Right lobe of liver (tissue), 6 donors: ENCODE measurements at places on chromosomes 7 and 10.
A peak's percentile ranks its signal among the peaks of the same experiment; 100 is the strongest.

GRCh38 chr10:71818674-71819260 is 32.3 kb downstream of the PSAP start:
- no peak for DNase-seq

- DNase-seq: no peak
These were observed 29.2 kb downstream of the VWC2 start for GRCh38 chr7:49802600-49802999.

GRCh38 chr10:121566755-121567154 is 31.5 kb downstream of the FGFR2 start:
- DNase-seq: no peak

- no peak for DNase-seq
These were observed 109.4 kb upstream of the PDE1C start for GRCh38 chr7:32179567-32179966.

- DNase-seq: peak; percentile 71
These were observed 589 bp downstream of the LDB1 start for GRCh38 chr10:102119417-102120141.

- DNase-seq: no peak
These were observed 54.3 kb downstream of the ASB13 start for GRCh38 chr10:5611899-5612680.

- no peak for DNase-seq
These were observed 36.8 kb downstream of the CADPS2 start for GRCh38 chr7:122849322-122849956.

GRCh38 chr10:33195608-33196376 is 138.7 kb downstream of the NRP1 start:
- DNase-seq: no peak

DNA sequence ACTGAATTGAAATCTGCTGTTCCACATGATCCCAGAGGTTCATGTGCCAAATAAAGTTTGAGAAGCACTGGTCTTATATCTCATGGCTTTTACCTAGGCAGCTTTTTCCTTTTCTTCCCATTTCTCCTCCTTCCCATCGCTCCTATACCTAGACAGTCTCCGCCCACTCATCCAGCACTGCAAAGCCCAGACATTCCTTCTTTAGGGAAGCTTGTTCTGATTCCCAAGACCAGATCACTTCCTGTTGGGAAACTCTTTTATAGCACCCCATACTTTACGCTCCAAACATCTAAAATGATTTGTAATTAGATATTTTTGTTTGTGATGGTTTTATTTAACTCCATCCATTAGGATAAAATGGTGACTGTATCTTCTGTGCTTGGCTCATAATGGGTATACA is 75.9 kb downstream of the BMPER start:
- DNase-seq: no peak

- no peak for DNase-seq
These were observed 87.0 kb downstream of the ADD3 start for GRCh38 chr10:110094786-110095185.

- DNase-seq: no peak
These were observed 117.9 kb upstream of the MACROH2A2 start for GRCh38 chr10:69934768-69935167.

DNA sequence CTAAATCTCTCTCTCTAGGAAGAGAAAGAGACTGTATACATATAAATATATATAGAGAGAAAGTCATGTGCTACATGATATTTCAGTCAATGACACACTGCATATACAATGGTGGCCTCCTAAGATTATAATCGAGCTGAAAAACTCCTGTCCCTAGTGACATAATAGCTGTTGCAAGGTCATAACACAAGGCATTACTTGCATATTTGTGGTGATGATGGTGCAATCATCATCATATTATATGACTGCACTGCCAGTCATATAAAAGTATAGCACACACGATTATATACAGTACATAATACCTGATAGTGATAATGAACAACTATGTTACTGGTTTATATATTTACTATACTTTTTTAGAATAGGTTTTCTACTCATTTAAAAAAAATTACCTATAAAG is 316.7 kb downstream of the FGFR2 start:
- DNase-seq: no peak

DNA sequence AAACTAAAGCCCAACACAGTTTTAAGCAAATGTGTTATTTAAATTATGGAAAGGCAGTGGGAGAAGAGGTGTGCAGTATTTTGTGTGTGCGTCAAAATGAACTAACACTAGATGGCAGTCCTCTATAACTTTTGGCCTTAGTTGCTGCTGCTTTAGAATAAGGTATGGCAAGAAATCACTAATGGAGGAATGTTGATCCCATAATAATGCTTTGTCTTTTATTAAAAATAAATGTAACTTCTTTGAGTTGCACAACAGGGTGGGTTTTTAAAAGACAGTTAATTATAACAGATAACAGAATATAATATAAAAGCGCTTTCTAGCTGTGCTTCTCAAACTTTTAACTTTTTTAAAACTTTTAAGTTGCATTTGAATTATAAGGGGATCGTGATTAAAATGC is 56.4 kb downstream of the BBS9 start:
- DNase-seq: no peak

DNA sequence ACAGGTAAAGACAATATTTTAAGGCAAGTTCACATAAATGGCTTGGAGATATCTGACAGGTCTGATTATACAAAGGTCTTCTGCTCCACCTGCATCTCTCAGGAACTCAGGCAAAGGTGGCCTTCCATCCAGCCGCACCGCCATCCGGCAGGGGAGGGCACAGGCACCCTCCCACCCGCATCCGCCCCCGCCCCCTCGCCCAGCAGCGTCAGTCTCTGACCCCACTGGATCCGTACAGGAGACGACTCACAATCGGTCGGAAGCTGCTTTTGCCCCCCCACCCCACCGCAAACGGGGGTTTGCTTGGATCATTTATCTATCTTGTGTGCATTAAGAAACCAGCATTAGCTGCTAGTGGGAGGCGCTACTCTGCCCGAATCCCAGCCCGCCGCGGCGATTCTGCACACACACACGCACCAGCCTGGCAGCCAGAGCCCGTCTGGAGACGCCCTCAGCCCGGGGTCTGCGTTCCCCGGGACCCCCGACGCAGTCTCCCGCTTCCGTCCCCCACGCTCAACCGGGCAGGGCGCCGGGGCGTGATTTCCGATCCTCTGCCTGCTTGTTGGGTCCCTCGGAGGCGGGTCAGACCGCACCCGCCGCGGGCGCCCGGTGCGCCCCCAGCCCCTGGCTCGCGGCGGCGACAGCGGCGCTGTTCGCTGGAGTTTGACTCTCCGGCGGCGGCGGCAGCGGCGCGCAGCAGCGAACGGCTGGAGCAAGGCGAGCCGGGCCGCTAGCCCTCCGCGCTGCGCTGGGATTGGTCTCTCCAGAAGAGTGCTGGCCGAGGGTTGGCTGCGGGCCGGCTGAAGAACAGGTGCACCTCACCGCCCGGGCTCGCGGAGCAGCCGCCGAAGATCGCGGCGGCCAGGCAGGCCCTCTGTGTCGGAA is 820 bp upstream of the NRG3 start:
- peak; percentile 76 for DNase-seq

- DNase-seq: no peak
These were observed 18.1 kb upstream of the PAXIP1 start for GRCh38 chr7:155020996-155021395.

GRCh38 chr10:78134773-78135306 is 101.2 kb downstream of the RPS24 start:
- DNase-seq: no peak

DNA sequence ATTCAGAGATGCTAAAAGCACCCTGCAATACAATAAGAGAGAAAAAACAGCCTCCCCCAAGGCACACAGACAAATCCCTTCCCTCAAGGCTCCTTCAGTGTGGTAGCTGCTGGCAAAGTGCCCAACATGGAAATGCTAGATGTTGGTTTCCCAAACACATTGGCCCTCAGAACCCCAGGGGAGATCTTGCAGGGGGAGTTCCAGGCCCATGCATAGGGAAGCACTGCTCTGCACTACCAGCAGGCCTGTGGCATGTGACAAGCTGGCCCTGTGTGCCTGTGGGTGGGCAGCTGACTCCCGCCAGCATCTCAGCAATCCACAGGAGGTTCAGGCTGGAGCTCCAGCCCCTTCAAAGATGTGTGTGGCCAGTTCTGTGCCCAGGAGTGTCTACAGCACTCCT is 16.8 kb upstream of the CSGALNACT2 start:
- DNase-seq: peak; percentile 37

- no peak for DNase-seq
These were observed 3.2 kb downstream of the ZNF316 start for GRCh38 chr7:6640246-6640721.

DNA sequence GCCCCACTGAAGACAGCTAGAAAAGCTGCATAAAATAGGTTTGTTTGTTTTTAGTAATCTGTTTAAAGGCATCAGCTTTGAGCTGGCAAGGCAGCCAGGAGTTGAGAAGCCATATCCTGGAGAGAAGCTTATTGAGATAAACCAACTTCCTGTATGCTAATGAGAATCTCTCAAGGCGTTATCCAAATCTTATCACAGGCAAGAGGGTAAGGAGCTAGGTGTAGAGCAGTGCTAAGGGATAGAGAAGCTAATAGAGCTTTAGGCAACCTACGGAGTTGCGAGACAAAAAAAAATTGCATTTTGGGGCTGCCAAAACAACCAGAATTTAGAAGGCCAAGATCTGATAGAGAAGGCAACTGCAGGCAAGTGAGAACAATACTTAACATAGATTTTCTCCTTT is 641.6 kb downstream of the SH2D4B start:
- DNase-seq: no peak

- no peak for DNase-seq
These were observed 33.7 kb upstream of the CSTF2T start for GRCh38 chr10:51733057-51733456.

GRCh38 chr7:17546592-17546991 is 248.1 kb downstream of the AHR start:
- no peak for DNase-seq

DNA sequence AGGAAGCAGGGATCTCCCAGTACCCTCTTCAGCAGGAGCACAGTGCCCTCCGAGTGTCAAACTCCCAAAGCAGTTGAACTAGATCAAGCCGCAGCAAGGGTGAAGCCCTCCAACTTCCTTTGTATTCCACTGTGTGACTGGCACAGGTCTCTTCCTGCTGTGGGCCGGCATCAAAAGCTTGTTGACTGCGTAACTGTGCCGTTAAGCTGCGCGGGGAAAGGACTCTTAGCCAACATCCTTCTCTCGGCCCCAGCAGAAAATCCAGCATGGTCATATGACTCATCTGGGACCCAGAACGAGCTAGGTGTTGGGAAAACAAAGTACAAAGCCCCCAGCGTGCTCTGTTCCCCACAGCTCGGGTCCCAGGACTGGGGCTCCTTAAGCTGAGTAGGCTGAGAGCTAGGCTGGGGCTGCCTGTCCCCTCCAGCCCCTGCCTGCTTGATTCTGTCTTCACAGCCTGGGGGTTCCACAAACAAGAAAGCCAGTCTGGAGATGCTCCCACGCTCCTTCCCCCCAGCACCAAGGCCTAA is 52.2 kb downstream of the COL17A1 start:
- DNase-seq: no peak

DNA sequence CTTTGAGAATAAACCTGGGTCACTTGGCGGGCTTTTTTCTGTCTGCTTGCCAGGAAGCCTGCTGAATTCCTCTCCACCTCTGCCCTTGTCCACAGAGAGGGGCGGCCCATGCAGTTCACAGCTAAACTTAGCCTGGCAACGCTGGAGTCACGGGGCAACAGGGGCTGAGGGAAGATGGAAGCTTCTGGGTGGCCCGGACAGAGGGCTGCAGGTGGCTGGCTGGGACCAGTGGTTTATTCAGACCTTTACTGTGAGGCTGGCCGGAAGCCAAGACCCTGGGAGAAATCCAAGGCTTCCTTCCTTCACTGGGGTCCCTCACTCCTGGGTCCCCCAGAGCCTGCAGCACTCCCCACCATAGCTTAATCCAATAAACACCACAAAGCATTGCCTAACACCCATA is 17.0 kb downstream of the ITPRIP start:
- peak; percentile 34 for DNase-seq

DNA sequence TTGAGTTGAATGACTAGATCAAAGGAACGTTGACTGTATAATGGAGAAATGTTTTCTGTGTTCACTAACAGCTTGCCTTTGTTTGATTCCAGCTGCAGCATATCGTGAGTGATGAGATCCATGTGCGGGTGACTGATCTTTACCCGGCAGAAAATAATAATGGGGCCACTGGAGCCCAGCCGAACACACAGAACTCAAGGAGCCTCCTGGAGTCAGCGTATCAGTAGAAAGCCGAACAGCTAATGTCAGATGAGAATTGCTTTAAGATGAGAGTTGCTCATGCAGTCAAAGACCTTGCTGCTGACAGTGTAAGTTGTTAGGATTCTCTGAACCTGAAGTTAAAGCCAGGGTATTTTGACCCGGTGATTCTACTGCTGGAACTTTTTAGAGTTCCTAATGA is 34.3 kb upstream of the MTPAP start:
- no peak for DNase-seq

GRCh38 chr7:3860932-3861331 is 559.9 kb downstream of the SDK1 start:
- DNase-seq: no peak

GRCh38 chr10:29631049-29631339 is 3.8 kb downstream of the SVIL start:
- peak; percentile 39 for DNase-seq

- DNase-seq: no peak
These were observed 21.4 kb downstream of the LRRC17 start for GRCh38 chr7:102934239-102934638.

DNA sequence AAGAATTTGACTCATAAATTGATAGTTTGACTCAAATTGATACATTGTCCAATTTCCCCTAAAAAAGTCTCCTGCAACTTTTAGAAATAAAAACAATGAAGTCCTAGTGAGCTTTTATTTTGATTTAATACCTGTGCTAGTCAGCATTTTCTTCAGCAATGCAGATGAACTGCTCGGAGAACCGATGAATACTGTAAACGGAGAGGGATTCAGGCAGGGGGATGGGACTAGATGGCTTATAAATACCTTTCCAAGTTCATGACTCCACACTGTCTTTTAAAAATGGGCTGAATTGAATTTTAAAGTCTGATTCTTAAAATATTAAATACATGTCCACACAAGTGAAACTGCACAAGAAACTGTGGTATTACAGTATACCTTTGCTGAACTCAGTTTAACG is 12.7 kb downstream of the EEPD1 start:
- no peak for DNase-seq

DNA sequence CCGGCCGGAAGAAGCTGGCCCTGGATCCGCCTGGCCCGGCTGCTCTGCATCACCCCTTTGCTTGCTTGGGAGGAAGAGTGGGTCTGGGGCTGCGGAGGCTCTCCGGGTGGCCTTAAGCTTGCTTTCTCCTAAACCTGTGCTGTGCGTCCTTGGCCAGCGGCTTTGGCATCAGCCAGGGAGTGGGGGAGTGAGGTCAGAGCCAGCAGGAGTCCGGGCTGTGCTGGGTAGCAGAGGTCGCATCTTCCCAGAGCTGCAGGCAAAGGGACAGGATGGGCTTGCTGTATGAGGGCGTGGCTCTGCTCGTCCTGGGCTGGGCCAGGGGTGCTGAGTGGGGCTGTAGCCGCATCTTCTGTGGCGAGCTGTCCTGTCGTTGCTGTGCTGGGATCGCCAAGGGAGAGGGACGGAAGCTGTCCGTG is 21.1 kb downstream of the BNIP3 start:
- DNase-seq: no peak

DNA sequence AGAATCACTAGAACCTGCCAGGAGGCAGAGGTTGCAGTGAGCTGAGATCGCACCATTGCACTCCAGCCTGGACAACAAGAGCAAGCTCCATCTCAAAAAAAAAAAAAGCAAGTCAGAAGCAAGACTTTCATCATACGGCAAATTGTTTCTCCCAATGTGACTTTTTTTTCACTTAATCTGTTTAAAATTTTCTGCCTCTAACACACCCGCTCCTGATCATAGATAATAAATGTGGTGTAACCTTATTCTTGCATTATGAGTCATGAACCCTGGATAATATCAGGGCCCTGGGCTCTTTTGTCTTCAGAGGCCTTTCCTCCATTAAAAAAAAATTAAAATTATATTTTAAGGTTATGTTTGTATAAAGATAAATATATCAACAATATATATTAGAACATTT is 111.4 kb upstream of the JCAD start:
- no peak for DNase-seq
